ENCODE measurements at places on chromosomes 13 and 19. TPM values are rescaled to one million over a fixed set of nuclear protein-coding genes. Genes with fewer than 3 reads are reported as not detected.

OVOL3 gene
- total RNA-seq, result not detected

TRPC4 gene
- total RNA-seq, result 0.69 TPM

KCNK6 gene
- total RNA-seq, result 9.2 TPM

MCF2L gene
- total RNA-seq, result 23.9 TPM

PTGER1 gene
- not detected for total RNA-seq

TIMM44 gene
- total RNA-seq, result 36.3 TPM

GPC6 gene
- 10.9 TPM for total RNA-seq

NFIC gene
- total RNA-seq, result 27.6 TPM

GRIN2D gene
- total RNA-seq, result 1.1 TPM

ZNF667 gene
- total RNA-seq, result 10.6 TPM

B3GNT3 gene
- total RNA-seq, result 0.79 TPM

SIGLEC5 gene
- 1.4 TPM for total RNA-seq

RDH8 gene
- total RNA-seq, result not detected

CCDC159 gene
- 12.4 TPM for total RNA-seq

CYP2S1 gene
- 2.5 TPM for total RNA-seq

NLRP9 gene
- not detected for total RNA-seq

CGB2 gene
- not detected for total RNA-seq

KRTDAP gene
- 579 TPM for total RNA-seq

FPR2 gene
- 4.0 TPM for total RNA-seq

SLC44A2 gene
- total RNA-seq, result 49.0 TPM
